ENCODE measurements at places on chromosomes 5 and 9. TPM values are rescaled to one million over a fixed set of nuclear protein-coding genes. Genes with fewer than 3 reads are reported as not detected.

The GRAMD2B gene
- total RNA-seq, result 119 TPM

The MARCOL gene
- total RNA-seq, result not detected

The F2RL2 gene
- not detected for total RNA-seq

The CARD9 gene
- 7.4 TPM for total RNA-seq

The FAM151B gene
- 5.5 TPM for total RNA-seq

The TSLP gene
- total RNA-seq, result 0.35 TPM

The FAM114A2 gene
- total RNA-seq, result 34.7 TPM

The ARID3C gene
- 0.79 TPM for total RNA-seq

The IFNE gene
- 1.1 TPM for total RNA-seq

The CD14 gene
- 23.4 TPM for total RNA-seq

DNA sequence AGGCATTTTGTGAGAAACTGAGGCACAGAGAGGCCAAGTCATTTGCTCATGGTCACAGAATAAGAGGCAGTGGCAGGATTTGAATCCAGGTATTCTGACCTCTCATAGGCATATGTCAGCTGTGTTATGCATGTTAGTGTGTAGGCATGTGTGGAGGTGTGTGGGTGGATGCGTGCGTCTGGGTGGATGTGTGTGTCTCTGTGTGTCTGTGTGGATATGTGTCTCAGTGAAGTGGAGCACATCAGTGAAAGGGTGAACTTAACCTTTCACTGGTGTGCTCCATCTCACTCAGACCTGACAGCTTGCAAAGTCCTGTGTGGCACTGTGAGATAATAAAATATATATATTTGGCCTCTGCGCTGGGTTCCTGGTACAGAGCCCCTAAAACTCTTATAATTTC lies 32.0 kb upstream of the SMU1 start:
- no peak for DNase-seq

- DNase-seq, result no peak
These were observed 109.9 kb downstream of the YIPF5 start for GRCh38 chr5:144060598-144060997.

GRCh38 chr5:125394661-125395280 lies 648.3 kb upstream of the ZNF608 start:
- no peak for DNase-seq

- no peak for DNase-seq
These were observed 7.7 kb downstream of the MACROH2A1 start for GRCh38 chr5:135391116-135391868.

DNA sequence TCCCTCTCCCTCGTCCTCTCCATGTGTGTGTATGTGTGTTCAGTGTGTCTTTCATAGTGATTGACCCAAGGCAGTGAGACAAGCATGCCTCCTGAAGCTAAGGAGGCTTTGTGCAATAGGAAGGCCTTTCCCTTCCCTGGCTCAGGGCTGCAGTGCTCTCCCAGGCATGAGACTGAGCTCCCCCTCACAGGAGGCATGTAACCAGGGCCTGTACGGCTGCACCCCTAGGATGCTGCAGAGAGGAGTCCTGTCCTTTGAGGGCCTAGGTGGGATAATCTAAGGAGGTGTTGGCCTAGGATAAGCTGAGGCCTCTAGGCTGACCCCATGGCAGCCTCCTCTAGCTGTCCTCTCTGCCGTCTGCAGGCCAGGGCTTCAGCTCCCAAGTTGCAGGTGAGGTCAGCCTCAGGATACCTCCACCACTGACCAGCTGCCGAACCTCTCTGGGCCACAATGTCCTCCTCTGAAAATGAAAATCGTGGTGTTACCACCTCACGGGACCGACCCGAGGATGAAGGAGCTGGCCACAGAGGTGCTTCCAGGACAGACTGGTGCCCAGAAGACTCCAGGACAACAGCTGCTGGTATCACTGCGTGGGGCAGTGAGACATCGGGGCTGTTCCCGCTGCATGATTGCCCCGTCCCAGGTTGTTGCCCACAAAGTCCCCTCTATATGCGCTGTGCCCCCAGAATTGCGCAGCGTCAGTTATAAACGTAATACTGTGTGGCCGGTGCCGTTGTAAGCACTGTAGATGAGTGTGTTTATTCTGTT lies 129.6 kb downstream of the BARX1 start:
- DNase-seq, result no peak

GRCh38 chr9:99335280-99335679 lies 113.2 kb downstream of the SEC61B start:
- DNase-seq, result no peak

DNA sequence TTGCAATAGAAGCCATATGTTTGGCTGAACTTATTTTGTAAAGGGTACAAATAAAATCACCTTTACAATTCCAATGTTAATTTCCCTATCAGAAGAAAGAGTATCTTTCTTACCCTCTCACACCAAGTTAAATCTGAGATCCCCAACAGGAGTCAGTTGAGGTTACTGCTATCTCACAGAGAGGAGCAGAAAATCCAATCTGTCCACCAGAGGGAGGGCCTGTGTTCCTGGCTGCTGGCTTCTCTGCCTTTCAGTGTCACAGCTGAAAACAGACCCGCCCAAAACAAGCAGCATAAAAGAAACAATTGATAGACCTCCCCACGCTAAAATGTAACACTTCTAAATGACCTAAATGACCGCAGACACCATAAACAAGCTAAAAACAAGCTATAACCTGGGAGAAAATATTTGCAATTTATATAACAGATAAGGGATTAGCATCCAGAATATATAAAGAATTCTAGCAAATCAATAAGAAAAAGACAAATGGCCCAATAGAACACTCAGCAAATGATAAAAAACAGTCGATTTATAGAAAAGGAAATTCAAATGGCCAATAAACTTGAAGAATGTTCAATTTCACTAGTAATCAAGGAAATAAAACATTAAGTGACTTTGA lies 24.5 kb upstream of the MVB12B start:
- DNase-seq, result peak; percentile 86

DNA sequence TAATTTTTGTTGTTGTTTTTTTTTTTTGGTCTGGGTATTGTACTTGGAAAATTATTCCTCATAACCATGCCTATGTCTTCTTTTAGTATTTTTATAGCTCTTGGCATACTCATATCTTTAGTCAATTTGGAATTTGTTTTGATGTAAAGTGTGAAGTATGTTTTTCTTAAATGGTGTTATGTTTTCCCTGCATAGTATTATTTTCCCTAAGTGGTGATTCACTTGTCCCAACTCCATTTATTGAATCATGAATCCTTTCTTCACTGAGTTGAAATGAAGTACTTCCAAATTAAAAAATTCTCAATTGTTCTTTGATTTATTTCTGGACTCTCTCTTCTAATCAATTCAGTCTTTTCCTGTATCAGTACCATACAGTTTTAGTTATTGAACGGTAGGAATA lies 46.5 kb downstream of the POLK start:
- no peak for DNase-seq

GRCh38 chr5:44935262-44935661 lies 126.5 kb downstream of the MRPS30 start:
- no peak for DNase-seq

- DNase-seq, result peak; percentile 78
These were observed 90.8 kb downstream of the PLPPR1 start for GRCh38 chr9:101119206-101119819.

- DNase-seq, result no peak
These were observed 405.2 kb downstream of the ZNF608 start for GRCh38 chr5:124341066-124341858.

GRCh38 chr5:106523852-106524251 lies 1146.9 kb downstream of the EFNA5 start:
- DNase-seq, result no peak

- DNase-seq, result no peak
These were observed 72.2 kb upstream of the IL6ST start for GRCh38 chr5:56066931-56067450.

DNA sequence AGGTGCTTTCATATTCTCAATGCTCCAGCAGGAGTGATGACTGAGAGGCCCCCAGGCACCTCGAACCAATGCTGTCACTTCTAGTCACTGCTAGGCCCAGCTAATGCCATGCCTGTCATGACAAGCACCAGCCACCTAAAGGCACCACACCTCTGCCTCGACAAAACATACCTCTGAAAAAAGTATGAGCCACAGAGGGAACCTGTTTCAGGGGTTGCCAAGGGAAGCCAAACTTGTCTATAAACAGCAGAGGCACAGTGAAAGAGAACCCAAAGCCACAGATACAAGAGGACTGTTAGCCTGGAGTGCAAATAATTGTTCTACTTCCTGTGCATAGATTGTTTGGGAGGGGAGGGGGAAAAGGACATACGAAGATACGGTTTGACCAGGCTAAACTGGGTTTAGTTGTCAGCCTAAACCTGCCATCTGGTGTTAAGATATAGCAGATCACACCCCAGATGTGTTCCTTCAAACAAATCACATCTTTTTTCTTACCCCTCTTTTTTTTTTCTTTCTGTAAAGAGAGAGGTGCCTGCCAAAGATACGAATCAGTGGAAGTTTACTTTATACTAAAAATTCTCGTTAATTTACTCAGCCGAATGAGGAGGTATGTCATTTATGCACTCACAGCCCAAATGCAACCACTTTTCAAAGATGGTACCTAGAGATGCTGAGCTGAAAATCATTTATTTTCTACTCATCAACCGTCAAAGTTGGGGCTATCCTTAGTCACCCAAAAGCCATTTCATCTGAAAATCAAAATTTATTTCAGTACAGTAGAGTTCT lies 45.7 kb downstream of the BNC2 start:
- no peak for DNase-seq

DNA sequence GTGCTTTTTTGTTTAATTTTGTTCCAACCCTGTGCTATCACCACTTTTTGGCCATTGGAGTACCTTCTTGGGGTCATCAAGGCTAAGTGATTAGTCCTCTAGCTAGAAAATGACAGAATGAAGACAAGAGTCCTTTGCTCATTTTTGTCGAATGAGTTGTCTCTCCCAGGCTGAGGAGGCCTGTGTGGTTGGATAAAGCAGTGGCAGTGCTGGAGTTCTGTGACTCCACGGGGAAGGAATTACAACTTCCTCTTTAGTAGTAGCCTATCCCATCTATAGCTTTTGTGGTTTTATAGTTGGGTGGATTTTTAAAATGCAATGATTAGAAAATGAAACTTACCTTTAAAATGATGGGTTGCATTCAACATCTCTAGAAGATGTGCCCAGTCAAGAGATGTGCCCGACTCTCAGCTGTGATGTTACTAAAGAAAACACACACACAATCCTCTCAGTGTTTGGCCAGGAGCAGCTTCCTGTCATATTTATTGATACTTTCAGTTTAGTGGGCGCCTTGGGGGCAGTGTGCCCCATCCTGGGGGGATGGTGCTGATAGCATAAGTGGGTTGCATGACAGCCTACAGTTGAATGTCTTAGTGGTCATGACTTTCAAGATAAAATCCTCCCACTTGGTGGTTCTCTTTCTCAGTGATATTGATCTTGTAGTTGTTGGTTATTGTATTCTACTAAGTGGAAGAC lies 11.9 kb downstream of the OTULINL start:
- no peak for DNase-seq

DNA sequence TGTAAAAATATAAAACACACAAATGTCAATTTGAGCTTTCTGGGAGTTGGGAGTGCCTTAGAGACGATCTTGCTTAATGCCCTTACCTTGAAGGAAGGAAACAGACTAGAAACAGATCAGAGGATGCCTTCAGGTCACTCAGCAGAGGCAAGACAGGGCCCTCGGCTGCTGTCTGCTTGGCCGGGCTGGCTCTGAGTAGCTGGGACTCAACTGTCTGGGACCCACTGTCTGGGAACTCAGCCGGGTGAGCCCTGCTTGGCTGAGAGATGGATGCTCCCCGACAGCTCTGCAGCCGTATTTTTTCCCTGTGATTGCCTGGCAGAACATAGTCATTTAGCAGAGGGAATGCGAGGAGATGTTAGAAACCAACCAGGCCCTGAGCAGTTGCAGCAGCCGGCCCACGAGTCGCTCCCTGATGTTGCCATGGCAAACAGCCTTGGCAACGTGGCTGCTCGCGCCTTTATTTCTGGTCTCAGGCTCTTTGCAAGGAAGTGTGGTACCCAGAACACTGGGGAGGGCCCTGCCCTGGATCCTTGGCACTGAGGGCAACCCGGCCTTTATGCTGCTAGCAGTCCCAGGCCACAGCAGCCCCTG lies 10.9 kb downstream of the PPARGC1B start:
- peak; percentile 77 for DNase-seq

GRCh38 chr5:171493646-171494393 lies 74.4 kb downstream of the FGF18 start:
- no peak for DNase-seq

- DNase-seq, result no peak
These were observed 28.4 kb downstream of the JADE2 start for GRCh38 chr5:134553821-134554267.

DNA sequence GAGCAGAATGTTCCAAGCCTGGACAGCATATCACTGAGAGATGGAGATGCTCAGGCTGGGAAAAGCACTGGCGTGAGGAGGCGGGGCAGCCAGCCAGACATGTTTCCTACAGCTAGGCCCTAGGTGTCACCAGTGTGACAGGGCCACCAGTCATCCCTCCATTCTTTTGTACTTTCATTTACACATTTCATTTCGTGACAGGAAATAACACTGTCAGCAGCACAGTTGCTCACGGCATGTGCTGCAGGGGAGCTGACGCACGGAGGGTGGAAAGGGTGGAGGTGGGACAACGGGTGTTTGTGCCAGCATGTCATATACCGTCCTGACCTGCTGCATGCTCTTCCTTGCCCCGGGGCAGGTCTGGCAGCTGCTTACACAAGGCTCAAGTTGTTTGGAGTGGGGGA lies 14.8 kb upstream of the CEMIP2 start:
- DNase-seq, result no peak

- DNase-seq, result peak; percentile 36
These were observed 96.8 kb downstream of the PHF2 start for GRCh38 chr9:93673021-93673838.

DNA sequence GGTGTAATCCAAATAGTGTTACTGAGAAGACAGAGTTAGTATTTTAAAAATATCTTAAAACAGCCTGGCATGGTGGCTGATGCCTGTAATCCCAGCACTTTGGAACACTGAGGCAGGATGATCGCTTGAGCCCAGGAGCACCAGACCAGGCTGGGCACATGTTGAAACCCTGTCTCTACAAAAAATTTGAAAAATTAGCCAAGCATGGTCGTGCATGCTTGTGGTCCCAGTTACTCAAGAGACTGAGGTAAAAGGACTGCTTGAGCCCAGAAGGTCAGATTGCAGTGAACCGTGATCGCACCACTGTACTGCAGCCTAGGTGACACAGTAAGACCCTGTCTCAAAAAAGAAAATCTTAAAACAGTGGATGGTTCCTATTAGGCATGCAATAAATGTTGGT lies 12.4 kb downstream of the IFNA1 start:
- DNase-seq, result no peak

GRCh38 chr5:151094852-151095245 lies 14.0 kb upstream of the TNIP1 start:
- no peak for DNase-seq

DNA sequence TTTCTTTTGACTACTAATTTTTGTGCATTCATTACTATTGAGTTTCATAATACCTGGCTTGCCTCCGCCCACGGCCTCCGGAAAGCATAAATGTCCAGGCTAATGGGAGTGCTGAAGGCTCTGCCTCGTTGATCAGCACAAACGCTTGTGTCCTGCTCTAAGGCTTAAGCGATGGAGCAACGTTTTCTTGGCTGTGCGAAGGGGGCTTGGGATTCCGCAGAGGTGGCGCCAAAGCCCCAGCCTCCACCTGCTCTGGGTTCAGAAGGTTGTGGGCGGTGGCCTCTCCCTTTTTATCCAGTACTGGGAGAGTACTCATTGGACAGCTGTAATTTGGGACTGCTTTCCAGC lies 19.7 kb downstream of the ANXA2R start:
- no peak for DNase-seq

Data from dorsolateral prefrontal cortex (tissue), 122 donors.